CD4-positive, alpha-beta T cell treated with Interleukin-1 beta for 1 hour (primary cell): ENCODE measurements at places on chromosomes 16 and 17.

GRCh38 chr16:997440-998051 is 16.0 kb downstream of the SOX8 start:
- DNase-seq = peak; percentile 52

DNA sequence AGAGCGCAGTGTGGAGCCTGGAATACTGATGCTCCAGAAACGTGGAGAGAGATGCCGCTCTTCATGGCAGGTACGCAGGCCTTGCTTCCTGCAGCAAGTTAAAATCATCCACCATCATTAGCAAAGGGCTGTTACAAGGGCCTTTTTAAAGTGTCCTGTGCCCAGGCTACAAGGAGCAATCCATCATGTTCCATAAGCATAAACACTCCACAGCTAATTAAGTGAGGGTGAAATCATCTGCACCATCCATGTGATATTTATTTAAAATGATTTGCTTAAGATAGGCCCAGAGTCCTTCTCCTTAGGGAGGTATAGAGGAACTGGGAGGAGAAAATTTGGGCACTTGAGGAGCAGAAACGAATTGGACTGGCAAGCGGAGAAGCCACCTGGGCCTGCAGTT is 372.1 kb downstream of the XYLT1 start:
- DNase-seq = no peak

DNA sequence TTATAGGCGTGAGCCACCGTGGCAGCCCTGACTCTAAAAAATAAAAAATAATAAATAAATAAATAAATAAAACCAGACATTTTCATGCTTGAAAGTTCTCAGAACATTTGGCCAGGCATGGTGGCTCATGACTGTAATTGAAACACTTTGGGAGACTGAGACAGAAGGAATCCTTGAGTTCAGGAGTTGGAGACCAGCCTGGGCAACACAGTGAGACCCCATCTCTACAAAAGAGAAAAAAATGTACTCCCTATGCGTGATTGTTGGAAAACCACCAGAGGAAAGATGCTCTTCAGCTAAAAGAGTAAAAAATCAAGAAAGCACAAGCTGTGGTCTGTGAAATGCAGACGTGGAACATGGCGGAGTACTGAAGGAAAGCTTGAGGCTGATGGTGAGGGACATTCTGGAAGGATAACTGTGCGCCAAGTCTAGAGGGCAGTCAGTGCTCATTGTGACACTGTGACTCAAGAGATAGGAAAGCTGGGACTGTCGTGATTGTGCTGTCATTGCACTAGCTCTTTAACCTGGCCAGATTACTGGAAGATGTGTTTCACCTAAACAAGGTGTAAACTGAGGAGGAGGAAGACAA is 4.2 kb upstream of the PRSS27 start:
- no peak for DNase-seq

DNA sequence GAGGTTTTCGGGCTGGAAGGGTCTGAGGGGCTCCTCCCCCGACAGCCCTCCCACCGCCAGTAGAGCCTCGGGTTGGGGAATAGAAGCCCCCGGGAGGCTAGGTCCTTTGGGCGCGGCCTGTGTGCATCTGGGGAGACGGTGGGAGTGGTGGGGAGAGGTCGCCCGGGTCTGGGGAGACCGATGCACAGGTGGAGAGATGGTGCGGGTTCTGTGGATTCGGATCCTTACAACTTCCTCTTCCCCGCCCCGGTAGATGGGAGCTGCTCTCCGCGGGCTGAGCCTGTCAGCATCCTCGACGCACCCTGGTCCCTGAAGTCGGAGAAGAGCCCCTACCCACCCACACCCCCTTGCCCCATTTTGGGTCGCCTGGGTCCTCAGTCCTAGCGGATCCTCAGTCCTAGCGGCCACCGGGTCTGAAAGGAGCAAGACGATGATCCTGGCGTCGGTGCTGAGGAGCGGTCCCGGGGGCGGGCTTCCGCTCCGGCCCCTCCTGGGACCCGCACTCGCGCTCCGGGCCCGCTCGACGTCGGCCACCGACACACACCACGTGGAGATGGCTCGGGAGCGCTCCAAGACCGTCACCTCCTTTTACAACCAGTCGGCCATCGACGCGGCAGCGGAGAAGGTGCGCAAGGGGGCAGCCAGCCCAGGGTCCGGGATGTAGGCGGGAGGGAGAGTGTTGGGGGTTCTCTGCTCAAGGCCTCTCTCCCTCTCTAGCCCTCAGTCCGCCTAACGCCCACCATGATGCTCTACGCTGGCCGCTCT is 790 bp downstream of the BCKDK start:
- DNase-seq = no peak

DNA sequence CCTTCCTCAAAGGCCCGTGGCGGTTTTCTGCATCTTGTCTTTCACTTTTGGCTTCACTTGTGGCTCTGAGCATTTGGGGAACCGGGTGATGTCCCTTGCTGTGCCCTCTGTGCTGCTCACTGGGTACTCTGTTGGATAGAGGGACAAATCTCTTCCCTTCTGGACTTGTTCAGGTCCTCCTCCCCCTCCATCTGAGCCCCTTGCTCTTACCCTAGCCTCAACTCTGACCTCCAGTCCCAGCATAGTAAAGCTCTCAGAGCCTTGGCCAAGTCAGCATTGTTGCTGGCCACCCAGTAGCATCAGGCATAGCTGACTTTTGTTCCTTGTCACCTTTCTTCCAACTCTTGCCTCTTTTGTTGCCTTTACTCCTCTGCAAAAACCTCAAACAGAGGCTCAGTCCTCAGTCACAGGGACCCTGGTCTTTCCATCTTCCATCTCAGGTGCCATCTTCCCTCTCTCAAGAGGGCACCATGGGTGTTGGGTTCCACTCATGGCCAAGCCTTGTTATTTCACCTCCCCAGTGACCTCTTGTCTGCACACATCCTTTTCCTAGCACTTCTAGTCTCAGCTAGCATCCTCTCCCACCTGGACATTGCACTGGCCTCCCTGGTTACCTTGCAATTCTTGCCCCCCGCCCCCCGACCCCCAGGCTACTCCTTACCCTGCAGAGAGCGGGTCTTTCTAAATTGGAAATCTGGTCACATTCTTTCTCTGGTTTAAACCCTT is 393 bp upstream of the PSMB10 start:
- DNase-seq = peak; percentile 82

GRCh38 chr17:7217113-7217987 is 2.3 kb downstream of the DLG4 start:
- no peak for DNase-seq

DNA sequence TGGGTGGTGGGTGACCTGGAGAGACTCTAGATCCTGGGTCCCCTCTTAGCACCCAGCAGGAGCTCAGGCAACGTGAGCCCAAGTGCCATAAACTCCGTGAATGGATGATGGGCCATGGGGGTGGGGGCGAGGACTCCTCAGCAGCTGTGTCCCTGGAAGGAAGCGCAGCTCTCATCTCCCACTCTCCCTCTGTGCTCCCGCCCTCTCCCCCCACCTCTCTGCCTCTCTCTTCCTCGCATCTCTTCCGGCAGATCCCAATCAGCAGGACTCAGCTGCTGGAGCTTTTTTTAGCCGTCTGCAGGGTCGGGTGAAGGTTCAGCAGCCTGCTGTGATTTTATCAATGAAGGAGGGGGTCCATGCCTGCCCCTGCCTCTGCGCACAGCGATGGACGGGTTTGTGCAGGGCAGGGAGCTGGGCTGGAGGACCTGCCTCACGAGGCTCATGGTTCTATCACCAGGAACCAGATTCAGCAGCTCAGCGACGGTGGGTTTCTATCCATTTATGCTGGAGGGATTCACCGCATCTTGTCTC is 8.3 kb downstream of the CCR7 start:
- DNase-seq = no peak

GRCh38 chr17:72150632-72151460 is 30.0 kb downstream of the SOX9 start:
- no peak for DNase-seq

DNA sequence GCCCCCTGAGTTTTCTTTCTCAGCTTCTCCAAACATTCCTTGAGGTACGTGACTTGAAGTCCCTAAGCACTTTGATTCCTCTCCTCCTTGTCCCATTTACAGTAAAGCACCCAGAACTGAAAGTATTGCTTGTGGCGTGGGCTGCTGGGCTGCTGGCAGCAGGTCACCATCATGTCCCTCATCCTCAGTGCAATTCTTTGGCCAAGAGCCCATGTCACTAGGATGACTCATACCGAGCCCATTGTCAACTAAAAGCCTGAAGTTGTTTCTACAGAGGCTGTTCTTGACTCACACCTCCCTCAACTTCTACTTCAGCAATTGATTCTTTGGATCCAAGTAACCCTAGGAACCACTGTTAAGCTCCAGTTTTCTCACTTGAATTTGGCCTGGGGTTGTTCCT is 54.3 kb downstream of the KPNA2 start:
- DNase-seq = no peak

- no peak for DNase-seq
Measured at GRCh38 chr17:29019475-29020181, 13.8 kb upstream of the SEZ6 start.

- no peak for DNase-seq
Measured at GRCh38 chr17:76907352-76907751, 39.1 kb downstream of the MGAT5B start.

DNA sequence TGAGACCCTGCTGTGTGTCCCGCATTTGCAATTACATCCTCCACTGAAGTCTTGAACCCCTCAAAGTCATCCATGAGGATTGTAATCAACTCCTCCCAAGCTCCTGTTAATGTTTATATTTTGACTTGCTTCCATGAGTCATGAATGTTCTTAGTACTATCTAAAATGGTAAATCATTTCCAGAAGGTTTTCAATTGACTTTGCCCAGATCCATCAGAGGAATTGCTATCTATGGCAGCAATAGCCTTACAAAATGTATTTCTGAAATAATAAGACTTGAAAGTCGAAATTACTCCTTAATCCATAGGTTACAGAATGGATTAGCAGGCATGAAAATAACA is 2.5 kb upstream of the C16orf87 start:
- no peak for DNase-seq

- DNase-seq = no peak
Measured at GRCh38 chr17:62628831-62629555, 1.5 kb downstream of the MRC2 start.
